ENCODE measurements at places on chromosomes 4 and X.

GRCh38 chrX:108640817-108641216 is 95.5 kb downstream of the IRS4 start:
- DNase-seq, result no peak

DNA sequence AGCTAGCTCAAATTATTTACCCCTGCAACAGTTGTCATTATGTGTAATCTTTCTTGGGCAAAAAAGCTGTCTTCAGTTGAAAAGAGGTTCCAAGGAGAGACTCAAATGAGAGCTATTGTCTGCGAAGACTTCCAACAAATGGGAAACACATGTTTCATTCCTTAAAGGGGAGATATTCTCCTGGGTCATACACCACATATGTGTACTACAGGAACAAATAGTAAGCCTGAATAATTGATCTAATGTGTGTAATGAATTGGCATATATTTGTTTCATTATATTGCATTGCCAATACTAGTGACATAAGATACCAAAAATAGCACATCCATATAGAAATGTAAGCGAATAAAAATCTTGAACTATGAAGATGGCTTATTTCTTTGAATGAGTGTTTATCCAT is 950.9 kb upstream of the NDST4 start:
- no peak for DNase-seq

DNA sequence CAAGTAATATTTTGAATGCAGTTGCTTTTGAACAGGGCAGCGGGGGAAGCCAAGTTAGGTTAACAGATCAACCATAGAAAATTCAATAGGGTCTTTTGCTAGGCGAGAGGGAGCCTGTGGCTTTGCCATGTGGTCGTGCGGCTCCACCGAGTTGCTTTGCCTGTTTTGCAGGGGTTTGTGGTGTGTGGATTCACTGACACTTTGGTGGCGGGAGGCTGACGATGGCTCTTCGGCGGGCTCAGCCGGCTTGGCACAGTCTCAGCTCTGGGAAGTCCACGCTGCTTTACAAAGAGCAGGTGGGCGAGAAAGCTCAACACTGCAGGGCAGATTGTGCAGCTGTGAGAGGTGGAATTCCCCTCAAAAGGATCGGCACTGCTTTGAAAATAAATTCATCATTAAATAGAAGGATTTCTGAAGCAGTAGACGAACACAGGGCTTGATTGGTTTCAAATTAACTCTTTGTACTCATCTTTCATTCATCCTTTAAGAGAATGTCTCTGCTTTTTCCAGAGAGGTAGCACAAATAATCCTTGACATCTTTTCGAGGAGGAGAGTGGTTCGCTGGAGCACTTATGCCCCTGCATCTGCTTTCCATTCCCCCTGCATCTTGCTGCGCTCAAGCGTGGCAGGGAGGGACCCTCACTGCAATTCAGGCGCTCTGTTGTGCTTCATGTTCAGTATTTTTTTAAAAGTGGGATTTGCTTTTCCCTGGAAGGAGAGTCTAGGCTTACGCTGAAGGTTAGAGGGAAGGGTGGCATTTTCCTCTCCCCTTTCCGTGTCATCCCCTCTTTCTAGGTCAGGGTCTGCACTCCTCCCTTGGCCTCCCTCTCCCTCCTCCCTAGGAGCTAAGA is 201.8 kb upstream of the LEF1 start:
- DNase-seq, result peak; percentile 54

DNA sequence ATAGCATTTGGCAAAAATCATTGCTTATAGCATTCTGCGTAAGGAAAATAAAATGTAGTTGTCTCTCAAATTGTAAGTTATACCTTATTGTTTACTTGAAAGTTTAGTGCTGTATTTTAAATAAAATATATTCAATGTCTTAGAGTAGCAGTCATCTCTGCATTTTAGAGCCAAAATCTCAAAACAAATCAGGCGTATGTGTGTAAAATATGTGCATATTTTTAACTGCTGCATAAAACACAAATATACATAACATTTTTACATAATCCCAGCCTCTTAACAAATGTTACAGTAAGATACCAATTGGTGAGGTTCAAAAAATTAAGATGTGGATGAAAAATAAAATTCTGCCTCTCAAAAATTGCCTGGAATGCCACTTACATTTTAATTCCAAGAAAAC is 145.8 kb upstream of the AGA start:
- no peak for DNase-seq

GRCh38 chr4:48753159-48753558 is 26.9 kb downstream of the FRYL start:
- no peak for DNase-seq

- peak; percentile 10 for DNase-seq
Measured at GRCh38 chrX:9341291-9342201, 123.3 kb upstream of the TBL1X start.

DNA sequence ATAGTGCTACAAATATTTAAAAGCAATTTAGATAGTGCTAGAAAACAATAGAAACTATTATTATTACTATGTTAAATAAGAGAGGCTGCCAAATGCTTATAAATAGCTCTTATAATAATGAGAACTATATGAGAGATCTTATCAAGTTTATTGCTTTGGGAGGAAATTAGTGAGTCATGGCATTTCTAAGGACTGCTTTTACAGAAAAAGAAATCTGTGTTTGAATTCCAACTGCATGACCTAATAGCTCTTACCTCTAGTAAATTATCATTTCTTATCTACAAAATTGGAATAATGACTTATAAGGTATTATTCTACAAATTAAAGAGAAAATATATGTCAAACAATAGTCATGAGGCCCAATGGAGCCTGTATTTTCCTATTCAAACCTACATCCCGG is 177.2 kb downstream of the GABRG1 start:
- DNase-seq, result no peak

DNA sequence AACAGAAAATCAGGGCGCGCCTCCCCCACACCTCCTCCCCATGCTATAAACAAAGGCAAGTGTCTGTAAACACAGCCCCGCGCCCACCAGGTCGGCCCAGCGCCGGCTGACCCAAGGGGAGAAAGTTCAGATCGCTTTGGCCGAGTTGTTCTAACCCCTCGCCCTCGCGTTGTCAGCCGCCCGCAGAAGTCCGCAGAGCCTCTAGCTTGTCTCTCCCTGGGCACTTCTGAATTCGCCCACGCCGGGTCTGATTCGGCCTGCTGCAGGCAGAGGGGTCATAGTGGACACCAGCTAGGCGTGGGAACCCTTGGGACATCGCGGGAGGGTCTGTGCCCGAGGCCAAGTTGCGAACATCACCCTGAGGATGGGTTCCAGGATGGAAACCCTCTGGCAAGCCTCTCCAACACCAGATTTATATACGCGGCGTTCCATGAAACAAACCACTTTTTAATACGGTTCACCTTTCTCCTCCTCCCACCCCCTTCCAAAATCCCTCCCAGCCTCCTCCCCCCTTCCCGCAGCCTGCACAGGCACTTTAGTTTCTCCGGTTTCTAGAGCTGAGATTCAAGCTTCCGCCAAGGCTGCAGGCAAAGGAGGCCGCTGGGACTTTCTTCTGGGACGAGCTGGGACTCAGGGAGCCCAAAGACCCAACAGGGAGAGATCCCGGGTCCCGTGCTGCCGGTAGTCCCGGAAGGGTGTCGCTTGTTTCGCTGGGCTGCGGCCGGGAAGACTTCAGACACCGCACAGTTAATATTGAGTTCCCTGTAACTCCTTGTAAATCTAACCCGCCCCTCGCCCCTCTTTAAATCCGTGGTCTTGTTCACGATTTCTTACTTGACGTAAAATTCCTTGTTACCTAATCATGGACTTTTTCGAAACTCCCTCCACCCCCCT is 4.7 kb downstream of the HAND2 start:
- no peak for DNase-seq
